ENCODE measurements at places on chromosomes 5 and 9.

GRCh38 chr5:168362097-168362885 lies 70.8 kb downstream of the WWC1 start:
- no peak for DNase-seq

- DNase-seq = peak; percentile 78
Observed at GRCh38 chr5:148746826-148747535, 79.4 kb upstream of the ADRB2 start.

DNA sequence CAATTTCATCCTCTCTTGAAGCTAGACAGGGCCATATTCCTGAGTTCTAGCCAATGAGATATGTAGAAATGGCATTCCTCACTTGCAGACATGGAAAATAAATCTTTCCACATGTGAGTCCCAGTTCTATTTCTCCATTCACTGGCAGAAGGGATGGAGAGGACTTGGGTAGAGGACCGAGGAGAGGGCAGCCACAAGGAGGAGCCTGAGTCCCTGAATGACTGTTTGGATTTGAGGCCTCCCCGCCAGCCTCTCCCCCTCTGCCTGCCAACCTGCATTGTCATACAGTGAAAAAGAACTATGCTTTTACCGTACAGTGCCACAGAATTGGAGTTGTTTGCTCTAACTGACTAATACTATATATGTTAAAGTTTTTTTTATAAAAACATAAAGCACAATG lies 583.0 kb upstream of the WWC1 start:
- DNase-seq = no peak

DNA sequence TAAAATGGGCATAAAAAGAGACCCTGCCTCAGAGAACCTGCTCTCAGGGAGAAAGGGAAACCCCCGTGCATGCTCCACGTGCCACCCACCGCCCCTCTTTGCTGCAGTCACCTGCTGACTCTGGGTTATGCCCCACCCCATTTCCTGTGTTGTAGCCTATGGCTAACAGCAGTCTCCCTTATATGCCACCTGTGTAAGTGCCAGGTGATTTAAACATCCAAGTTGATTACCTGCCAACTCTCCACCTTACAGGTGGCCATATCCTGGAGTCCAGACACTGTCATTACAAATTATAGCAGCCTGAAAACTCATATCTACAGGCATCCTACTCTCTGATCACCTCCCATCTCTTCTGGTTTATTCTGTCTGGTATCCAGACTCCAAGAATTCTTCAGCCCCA lies 242.6 kb downstream of the HSPA4 start:
- no peak for DNase-seq

DNA sequence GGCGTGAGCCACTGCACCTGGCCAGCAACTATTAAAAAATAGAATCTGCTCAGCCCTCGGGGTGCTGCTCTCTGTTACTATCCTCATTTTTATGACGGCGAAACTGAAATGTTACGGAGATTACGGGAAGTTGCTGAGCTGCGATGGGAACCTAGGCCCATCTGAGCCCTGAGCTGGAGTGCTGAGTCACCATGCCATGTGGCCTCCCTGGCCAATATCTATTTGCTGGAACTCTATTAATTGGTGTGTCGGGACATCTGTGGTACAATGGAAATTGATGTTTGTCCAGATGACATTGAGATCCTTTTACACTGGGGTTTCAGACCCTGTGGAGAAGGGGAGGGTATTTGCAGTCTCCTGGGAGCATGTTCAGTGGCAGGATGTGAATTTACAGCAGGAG lies 8.1 kb downstream of the PRDM12 start:
- DNase-seq = no peak

DNA sequence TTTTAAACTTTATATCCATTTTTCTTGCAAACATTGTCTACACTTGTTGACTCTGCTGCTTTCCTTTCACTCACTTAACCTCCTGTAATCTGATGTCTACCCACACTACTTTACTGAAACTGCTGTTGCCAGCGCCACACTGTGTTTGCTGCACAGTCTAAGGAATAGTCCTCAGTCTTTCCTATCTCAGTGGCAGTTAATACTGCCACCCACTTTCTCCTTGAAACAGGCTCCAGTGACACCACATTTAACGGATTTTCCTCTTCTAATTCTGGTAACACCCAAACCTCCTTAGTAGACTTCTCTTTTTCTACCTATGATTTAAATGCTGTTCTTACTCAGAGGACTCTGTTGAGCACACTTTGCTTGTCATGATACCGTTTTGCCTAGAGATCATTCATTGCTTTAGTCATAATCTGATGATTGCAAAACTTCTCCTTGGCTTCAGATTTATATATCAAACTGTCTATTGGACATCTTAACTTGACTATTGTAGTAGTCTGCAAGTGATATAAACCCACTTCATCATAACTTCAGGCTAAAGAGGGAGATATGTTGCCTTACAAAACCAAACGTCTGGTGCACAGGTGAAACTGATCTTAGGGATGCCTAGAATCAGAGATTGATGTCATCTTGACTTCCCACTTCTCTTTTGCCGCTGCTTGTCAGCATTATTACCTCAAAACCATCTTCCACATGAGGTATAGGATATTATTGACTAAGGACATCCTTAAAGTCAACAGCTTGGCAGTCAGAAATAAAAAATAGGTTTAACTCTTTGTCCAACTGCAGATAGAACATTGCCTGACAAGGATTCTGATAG lies 94.1 kb downstream of the CDC42SE2 start:
- peak; percentile 60 for DNase-seq

DNA sequence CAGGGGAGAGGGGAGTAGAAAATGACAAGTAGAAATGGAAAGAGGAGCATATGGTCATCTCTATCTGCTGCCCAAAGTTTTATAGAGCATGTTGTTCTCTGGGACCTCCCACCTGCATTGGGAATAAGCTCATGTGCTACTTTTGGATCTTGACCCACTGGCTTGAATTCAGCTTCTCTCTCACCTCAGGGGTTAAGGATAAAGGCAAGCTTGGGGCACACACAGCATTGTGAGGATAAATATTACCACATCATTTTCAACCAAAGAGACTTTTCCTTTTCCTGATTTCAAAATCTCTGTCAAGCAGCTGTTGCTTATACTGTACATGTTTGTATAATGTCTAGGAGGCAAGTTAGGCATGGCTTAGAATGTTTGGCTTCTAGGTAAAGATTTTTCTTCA lies 16.6 kb downstream of the ATP10B start:
- DNase-seq = no peak

DNA sequence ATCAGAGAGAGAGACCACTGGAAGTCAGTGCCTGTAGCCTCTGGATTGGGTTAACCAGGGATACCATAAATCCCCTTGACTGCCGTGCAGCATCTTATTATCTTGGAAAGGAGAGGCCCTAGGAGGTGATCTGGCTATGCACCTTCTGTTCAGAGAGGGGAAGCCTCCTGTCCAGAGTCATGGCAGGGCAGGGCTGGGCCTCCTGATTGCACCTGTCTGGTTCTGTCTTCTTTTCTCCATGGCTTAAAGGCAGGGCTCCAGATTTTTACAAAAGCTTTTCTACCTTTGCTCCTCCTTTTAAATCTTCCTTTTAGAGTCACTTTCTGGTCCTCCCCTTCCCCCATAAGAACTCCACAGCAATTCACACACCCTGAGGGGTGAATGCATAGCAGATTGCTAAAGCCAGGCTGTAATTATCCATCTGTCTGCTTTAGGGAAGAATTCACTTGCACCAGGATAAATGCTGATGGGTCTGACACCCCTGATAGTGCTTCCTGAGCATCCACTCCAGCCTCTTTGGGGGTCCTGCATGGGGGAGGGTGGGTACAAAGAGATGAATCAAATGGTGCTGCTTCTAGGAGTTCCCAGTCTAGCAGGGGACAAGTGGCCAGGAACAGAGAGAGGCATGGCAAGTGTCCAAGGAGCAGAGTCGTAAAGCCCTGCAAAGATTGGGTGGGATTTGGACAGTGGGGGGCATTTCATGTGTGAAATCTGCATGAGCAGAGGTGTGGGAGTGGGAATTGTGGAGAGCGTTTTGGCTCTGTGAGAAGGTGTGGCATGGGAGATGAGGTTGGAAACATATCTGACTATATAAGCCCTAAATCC lies 141.3 kb upstream of the ALDH1B1 start:
- DNase-seq = no peak

DNA sequence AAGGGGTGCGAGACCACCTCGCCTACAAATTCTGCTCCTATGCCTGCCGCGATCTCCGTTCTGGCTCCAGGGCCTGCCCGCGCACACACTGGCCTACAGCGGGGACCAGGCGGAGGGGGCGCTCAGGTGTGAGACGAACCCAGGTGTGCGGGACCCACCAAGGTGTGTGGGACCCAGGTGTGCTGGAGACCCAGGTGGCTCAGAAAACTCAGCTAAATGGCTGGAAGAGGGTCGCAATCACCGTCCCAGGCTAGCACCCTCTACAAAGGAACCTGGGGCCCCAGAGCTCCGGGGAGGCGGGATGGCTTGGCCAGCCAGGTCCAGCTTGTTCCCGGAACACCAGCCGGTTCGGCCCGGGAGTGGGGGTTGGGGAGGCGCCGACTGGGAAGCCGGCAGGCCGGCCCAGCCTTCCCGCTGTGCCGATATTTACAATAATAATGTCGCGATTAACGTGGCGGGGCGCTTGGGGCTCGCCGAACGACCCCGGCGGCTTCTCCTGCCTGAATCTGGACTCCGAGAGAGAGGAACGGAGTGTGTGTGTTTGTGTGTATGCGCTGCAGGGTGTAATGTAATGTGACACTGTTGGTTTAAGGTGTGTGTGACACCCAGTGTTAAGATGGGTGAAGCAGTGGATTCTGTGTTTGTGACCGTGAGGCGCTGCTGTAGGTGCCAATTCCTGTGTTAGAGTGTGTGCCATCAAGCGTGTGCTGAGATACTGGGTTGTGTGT lies 1.4 kb downstream of the PCDH1 start:
- no peak for DNase-seq

- no peak for DNase-seq
Observed at GRCh38 chr9:125822160-125822559, 75.0 kb downstream of the PBX3 start.

DNA sequence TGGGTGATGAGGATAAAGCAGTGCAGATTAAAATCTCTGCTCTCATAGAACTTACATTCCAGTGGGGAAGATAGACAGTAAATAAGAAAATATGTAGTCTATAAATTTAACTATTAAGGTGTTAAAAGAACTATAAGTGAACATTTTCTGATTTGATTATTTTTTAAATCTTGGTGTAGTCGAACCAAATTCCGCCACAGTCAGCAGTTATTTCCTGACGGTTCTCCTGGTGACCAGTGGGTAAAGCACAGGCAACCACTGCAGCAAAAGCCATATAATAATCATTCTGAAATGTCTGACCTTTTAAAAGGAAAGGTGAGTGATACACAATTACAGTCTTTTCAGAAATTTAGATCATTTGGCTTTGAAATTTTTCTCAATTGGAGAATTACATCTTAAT lies 27.2 kb downstream of the DCP2 start:
- no peak for DNase-seq

DNA sequence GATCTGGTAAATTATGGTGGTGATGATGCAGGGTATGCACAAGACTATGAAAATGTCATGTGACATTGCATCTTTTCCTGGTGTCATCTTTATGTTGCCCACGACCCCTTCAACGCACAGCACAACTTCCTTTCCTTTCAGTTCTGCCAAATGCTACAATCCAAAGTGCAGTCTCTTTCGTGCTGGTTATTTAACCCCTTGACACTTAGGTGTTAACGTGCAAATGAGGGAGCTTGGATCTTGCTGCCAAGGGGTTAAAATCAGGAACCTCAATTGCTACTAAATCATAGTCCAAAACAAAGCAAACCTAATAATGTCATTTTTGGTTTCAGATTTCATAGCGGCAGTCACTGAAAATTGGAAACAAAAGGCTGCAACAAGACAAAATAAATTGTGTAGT lies 16.0 kb downstream of the CTSL start:
- DNase-seq = no peak

DNA sequence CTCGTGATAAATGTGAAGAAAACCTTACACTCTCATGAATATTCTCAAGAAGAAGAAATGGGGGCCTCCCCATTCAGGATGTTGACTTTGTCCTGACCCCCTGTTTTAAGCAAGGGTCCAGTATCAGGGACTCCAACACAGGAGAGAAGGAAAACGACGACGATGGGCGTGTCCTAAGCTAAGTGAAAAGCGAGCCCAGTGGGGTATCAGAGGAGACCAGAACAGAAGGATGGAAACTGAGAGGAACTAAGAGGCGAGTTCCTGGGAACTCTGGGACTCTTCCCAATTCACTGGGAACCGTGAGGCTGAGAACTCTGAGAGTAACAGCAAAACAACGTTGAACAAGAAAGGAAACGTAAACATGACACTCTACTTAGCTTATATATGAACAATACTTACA lies 14.6 kb downstream of the RETREG1 start:
- DNase-seq = no peak

DNA sequence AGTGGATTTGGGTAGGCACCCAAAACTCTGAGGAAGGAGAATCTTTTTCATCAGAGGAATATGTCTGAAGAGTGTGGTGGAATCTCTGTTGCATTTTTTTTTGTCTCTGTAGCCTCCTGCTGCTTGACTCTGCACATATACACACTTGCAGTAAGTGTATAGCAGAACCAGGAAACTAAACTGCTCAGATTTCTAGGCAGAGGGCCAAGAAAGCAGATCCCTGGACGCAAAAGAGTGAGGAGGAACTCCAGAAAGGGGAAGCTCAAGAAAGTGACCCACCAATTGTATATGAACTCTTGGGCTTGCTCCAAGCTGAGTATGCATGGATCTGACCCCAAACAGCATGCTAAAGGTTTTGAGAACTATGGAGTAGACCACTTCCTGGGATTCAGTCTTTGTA lies 181.8 kb downstream of the GADD45G start:
- peak; percentile 81 for DNase-seq

GRCh38 chr9:20611691-20612287 lies 10.5 kb downstream of the MLLT3 start:
- no peak for DNase-seq

DNA sequence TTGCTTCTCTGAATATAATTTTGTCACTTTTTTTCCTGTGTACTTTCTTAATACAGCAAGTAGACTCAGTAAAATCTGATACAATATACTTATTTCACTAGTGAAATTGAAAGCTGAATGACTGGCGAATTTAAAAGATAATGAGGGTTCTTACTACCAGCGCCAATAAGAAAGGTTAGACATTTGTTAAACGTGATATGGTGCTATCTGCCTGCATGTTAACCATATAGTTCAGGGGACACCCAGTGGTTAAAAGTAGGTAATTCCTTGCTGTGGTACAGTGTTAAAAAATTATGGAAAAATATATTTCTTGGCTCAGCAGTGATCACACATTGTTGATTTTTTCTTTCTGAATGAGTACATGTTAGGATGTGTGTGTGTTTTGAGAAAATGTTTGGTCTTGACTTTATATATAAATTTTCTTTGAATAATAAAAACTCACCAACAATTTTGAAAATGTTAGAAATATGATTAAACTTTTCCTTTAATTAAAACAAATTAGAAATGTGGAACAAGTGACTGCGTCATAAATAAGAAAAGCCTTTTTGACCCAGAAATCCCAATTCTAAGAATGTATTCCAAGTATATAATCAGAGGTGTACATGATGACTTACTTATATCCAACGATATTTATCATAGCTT lies 25.8 kb downstream of the CAST start:
- DNase-seq = peak; percentile 43

GRCh38 chr9:96513622-96514021 lies 63.7 kb downstream of the HABP4 start:
- DNase-seq = no peak
